ENCODE measurements at places on chromosomes 12 and 14.

DNA sequence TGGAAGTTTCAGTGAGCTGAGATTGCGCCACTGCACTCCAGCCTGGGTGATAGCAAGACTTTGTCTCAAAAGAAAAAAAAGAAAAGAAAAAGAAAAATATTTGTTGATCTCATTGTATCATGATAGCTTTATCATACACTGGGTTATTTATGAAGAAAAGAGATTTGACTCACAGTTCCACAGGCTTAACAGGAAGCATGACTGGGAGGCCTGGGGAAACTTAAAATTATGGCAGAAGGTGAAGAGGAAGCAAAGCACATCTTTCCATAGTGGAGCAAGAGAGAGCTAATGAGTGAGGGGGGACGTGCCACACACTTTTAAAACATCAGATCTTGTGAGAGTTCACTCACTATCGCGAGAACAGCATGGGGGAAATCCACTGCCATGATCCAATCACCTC, 72.7 kb upstream of the FUT8 start:
- no peak for DNase-seq

DNA sequence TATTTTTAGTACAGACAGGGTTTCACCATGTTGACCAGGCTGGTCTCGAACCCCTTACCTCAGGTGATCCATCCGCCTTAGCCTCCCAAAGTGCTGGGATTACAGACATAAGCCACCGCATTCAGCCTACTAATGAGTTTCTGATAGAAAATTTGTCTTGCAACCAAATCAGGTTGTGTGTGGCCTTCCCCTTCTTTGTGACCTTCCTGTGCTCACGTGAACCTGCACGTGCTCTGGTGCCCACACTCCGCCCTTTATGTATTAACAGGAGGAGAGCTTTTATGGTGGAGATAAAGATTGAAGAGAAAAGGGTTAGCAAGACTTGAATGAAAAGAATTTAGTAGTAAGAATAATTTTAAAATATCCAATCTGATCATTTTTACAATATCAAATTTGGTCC, 343.5 kb upstream of the TMEM132C start:
- DNase-seq = no peak

GRCh38 chr12:80195074-80195726, 95.9 kb downstream of the OTOGL start:
- no peak for DNase-seq

- no peak for DNase-seq
These were observed 31.9 kb downstream of the FOS start for GRCh38 chr14:75310295-75311111.

Data from vagina (tissue), 2 donors.